ENCODE measurements at places on chromosomes 11 and 22.

DNA sequence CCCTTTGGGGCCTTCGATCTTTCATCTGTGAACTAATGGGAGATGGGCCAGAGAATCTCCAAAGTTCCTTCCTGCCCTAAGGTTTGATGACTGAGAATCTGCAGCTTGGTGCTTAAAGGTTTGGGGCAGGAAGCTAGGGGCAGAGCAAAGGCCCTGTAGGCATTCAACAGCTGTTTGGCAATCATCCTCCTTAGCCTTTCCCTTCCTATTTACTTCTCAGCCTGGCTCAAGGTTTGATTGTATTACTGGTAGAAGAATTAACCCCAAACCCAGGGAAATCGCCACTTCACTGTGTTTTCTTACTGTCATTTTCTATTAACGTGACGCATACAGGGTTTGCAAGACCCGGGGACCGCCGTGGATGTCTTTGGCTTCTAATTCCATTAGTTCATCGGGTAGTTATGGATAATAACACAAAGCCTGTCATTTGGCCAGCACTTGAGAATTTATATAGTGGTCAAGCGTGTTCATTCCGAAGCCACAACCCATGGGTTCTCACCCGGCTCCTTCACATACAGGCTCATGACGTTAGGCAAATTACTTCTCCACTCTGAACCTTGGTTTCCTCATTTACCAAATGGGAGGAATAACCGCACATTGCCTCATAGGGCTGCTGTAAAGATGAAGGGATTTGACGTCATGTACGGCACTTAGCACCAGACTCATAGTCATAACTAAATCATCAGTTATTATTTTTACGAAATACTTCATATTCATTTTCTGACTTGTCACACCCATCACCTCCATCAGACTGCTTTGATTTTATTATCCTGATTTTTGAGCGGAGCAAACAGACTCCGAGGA, 158.1 kb downstream of the FBXO7 start:
- no peak for DNase-seq
- H3K27ac ChIP-seq = no peak overlapping the region
- H3K4me3 ChIP-seq = no peak overlapping the region

DNA sequence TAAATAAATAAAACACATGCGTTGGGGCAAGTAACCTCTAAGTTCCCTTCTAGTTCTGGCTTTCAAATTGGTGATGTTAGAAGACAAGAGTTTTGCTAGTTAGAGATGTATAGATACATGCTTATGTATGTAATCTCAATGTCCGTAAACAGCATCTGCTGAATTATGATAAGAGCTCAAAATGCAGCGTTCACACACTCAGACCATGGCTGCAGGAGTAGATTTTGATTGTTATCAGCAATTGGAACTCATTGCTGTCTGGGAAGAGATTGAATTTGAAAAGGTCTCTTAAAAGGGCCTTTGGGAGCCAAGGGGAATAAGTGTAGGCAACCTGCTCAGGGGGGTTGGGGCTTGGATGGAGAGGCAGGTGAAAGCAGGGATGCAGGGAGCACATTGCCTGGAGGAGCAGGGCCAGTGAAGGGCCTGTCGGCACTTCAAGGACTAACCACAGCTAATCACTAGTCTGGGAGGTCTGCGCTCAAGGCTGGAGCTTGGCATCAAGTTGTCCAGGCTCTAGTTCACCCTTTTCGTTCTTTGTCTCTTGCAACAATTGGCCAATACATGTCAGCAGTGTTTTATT, 2.7 kb upstream of the RAG1 start:
- no peak overlapping the region for H3K27ac ChIP-seq
- no peaks in the 10 kb centered on the region for H3K4me1 ChIP-seq
- no peak for DNase-seq

DNA sequence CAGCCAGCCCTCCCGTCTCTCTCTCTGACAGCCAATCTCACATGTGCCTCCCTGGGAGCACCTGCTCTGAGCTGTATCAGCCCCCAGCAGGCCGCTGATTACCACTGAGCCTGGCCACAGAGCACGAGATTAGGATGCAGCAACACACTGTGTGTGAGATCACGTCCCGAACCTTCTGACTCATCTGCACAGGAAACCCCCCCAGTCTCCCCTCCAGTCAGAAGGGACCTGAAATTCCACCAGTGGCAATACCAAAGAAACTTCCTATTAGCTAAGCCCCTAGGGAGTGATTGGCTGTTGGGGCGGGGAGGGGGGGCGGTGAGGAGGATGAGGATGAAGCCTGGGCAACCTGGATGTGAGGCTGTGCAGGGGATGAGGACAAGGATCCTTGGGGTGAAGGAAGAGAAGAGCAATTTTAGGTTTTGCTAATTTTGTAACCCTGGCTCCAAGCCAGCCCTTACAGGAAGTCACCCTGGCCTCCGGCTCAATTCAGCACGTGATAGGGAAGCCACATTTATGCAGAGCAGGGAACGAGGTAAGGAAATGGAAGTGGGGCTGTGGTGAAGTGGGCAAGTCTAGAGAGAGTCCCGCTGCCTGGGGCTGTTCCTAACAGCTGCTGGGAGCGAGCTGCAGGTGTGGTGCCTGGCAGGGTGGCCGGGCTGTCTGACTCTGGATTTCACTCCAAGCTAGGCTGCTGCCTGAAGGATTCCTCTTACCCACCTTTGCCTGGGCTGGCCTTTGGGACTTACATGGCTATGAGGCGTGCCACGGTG, 1.9 kb downstream of the SLC43A3 start:
- H3K27me3 ChIP-seq = peaks cover 36% of the 10 kb centered on the region
- no peak for DNase-seq
- peaks cover 21% of the 10 kb centered on the region for H3K36me3 ChIP-seq
- no peak overlapping the region for H3K4me3 ChIP-seq
- H3K27ac ChIP-seq = no peak overlapping the region

DNA sequence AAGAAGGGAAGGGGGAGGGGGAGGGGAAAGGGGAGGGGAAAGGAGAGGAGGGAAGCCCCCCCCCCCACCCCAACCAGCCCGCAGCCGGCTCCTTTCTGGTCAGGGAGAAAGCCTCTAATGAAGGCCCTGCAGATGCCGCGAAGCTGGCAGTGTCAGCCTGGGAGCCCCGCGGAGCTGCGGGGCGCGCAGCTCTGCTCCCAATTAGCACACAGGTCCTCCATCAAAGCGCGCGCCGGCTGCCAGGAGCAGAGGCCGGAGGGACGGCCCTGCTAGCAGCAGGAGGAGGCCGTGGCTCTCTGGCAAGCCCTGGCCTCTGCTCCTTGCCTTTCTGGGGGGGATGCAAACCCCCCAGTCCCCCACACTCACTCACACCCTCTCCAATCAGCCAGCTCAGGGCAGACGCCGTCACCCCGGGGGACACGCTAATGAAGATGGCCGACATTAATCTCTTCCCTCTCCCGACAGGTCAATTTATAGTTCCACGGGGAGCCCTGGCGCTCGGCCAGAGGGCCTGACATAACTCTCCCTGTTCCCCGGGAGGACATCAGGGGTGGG, 70.5 kb upstream of the TCF20 start:
- peak; percentile 48 for DNase-seq
- peak overlapping the region; percentile 72 for H3K4me3 ChIP-seq
- H3K27ac ChIP-seq = no peak overlapping the region
- no peaks in the 10 kb centered on the region for H3K36me3 ChIP-seq

- H3K27ac ChIP-seq = no peak overlapping the region
- H3K4me3 ChIP-seq = no peak overlapping the region
- peaks cover 6% of the 10 kb centered on the region for H3K27me3 ChIP-seq
- H3K4me1 ChIP-seq = peaks cover 28% of the 10 kb centered on the region
- no peaks in the 10 kb centered on the region for H3K36me3 ChIP-seq
Measured at GRCh38 chr11:45405916-45406670, 120.0 kb upstream of the SYT13 start.

GRCh38 chr22:36870250-36870649, 9.4 kb downstream of the NCF4 start:
- DNase-seq = no peak
- H3K4me3 ChIP-seq = no peak overlapping the region
- H3K36me3 ChIP-seq = no peaks in the 10 kb centered on the region

Data from WTC11 (cell line).